ENCODE measurements at places on chromosomes 3 and 15.

GRCh38 chr3:120147072-120147871 is 53.0 kb upstream of the GSK3B start:
- H3K27me3 ChIP-seq, result no peaks in the 10 kb centered on the region
- no peak overlapping the region for H3K4me3 ChIP-seq
- H3K27ac ChIP-seq, result no peak overlapping the region
- no peaks in the 10 kb centered on the region for H3K36me3 ChIP-seq
- DNase-seq, result peak; percentile 64

- no peak for DNase-seq
- H3K36me3 ChIP-seq, result peaks cover 28% of the 10 kb centered on the region
- H3K4me1 ChIP-seq, result peaks cover 68% of the 10 kb centered on the region
- peak overlapping the region; percentile 85 for H3K27ac ChIP-seq
- H3K4me3 ChIP-seq, result no peak overlapping the region
These were observed 15.7 kb downstream of the KLHL6 start for GRCh38 chr3:183539811-183540210.

DNA sequence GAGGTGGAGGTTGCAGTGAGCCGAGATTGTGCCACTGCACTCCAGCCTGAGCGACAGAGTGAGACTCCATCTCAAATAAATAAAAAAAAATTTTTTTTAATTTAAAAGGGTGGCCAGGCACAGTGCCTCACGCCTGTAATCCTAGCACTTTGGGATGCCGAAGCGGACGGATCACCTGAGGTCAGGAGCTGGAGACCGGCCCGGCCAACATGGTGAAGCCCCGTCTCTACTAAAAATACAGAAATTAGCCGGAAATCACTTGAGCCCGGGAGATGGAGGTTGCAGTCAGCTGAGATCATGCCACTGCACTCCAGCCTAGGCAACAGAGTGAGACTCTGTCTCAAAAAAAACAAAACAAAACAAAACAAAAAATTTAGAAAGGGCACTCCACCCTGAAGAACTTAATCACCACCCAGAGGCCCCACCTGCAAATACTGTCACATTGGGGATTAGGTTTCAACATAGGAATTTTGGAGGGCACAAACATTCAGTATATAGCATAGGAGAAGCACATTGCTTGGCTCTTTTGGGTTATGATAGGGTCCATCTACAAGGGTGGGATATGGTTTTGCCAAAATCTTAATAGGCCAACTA is 7.1 kb upstream of the YEATS2 start:
- H3K4me1 ChIP-seq, result no peaks in the 10 kb centered on the region
- peaks cover 5% of the 10 kb centered on the region for H3K27me3 ChIP-seq
- H3K36me3 ChIP-seq, result no peaks in the 10 kb centered on the region
- no peak overlapping the region for H3K27ac ChIP-seq
- no peak overlapping the region for H3K4me3 ChIP-seq

DNA sequence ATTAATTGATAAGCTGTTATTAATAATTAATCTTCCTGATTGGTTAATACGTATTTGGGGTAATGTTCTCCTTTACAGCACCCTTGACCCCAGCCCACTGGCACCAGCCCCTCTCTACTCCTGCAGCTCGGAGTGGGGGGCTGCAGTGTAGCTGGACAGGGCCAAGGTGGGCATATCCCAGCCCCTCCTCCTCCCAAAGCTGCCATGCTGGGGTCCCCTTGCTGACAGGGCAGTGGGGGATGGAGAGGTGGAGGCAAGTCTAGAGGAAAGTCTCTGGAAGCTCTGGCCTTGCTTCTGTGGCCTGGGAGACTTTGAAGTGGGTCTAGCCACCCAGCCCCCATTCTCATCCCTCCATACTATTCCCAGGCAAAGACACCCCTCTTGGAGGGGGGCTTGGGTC is 35.8 kb downstream of the HCN4 start:
- H3K27ac ChIP-seq, result no peak overlapping the region
- H3K36me3 ChIP-seq, result no peaks in the 10 kb centered on the region
- no peaks in the 10 kb centered on the region for H3K27me3 ChIP-seq
- no peak for DNase-seq

- no peak for DNase-seq
- no peak overlapping the region for H3K4me3 ChIP-seq
- H3K27ac ChIP-seq, result no peak overlapping the region
- no peaks in the 10 kb centered on the region for H3K4me1 ChIP-seq
- no peaks in the 10 kb centered on the region for H3K36me3 ChIP-seq
- no peaks in the 10 kb centered on the region for H3K27me3 ChIP-seq
These were observed 101.7 kb downstream of the DCLK3 start for GRCh38 chr3:36662626-36663025.

- H3K27ac ChIP-seq, result no peak overlapping the region
- H3K27me3 ChIP-seq, result peaks cover 15% of the 10 kb centered on the region
- H3K36me3 ChIP-seq, result no peaks in the 10 kb centered on the region
- H3K4me3 ChIP-seq, result peak overlapping the region; percentile 50
- DNase-seq, result no peak
These were observed 159.6 kb upstream of the KCNH8 start for GRCh38 chr3:18988614-18989229.

- no peak overlapping the region for H3K27ac ChIP-seq
- H3K36me3 ChIP-seq, result no peaks in the 10 kb centered on the region
- peaks cover 5% of the 10 kb centered on the region for H3K27me3 ChIP-seq
- no peak for DNase-seq
These were observed 10.0 kb upstream of the CAV3 start for GRCh38 chr3:8723612-8724011.

- DNase-seq, result peak; percentile 53
- H3K4me3 ChIP-seq, result peak within 1 kb of the TSS; percentile 94
- H3K27ac ChIP-seq, result peak within 1 kb of the TSS; percentile 77
- H3K4me1 ChIP-seq, result peaks cover 33% of the 10 kb centered on the region
- peaks cover 11% of the 10 kb centered on the region for H3K36me3 ChIP-seq
- H3K27me3 ChIP-seq, result peaks cover 68% of the 10 kb centered on the region
These were observed at the start of gene MYO1E for GRCh38 chr15:59372352-59373211. TSS of gene MYO1E (minus strand) at chr15:59372871. CDS start at chr15:59372500, 371 bp downstream.

GRCh38 chr15:70588613-70589012 is 174.7 kb downstream of the UACA start:
- H3K4me3 ChIP-seq, result no peak overlapping the region
- H3K27ac ChIP-seq, result no peak overlapping the region

DNA sequence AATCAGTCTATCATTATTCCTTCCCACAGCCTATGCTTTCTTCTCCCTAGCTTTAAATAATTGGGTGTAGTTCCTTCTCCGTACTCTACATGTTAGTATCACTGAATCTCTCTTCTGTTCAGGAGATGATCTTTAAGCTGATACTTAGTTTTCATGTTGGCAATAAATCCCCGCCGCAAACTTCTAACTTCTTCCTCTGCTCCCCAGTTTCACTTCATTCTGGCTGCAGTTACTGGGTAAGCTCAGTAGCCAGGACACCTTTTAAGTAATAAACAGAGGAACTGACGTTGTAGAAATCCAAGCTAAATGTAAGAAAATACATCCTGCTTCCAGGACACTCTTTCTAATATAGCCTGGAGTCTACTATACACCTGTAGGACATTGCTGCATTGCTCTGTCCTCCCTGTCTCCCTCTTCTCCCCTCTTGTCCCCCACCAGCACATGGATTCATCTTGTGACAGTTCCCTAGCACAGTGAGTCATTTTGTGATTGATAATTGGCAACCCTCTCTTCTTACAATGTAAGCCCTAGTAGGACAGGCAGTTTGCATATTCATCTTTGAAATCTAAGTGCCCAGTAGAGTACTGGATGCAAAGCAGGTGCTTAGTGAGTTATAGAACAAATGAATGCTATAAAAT is 598.2 kb downstream of the UNC13C start:
- no peak for DNase-seq
- no peaks in the 10 kb centered on the region for H3K27me3 ChIP-seq
- no peaks in the 10 kb centered on the region for H3K36me3 ChIP-seq
- no peaks in the 10 kb centered on the region for H3K4me1 ChIP-seq

- no peak overlapping the region for H3K27ac ChIP-seq
- no peaks in the 10 kb centered on the region for H3K27me3 ChIP-seq
- DNase-seq, result no peak
These were observed 568.7 kb upstream of the UBE2E2 start for GRCh38 chr3:22634433-22634832.

- no peak overlapping the region for H3K4me3 ChIP-seq
- H3K4me1 ChIP-seq, result no peaks in the 10 kb centered on the region
- peak; percentile 35 for DNase-seq
- H3K36me3 ChIP-seq, result no peaks in the 10 kb centered on the region
- H3K27me3 ChIP-seq, result peaks cover 84% of the 10 kb centered on the region
These were observed 34.8 kb upstream of the RPL32 start for GRCh38 chr3:12875857-12876836.

GRCh38 chr3:144774897-144775296 is 803.3 kb downstream of the DIPK2A start:
- no peak overlapping the region for H3K27ac ChIP-seq
- no peaks in the 10 kb centered on the region for H3K36me3 ChIP-seq
- DNase-seq, result no peak
- H3K4me3 ChIP-seq, result no peak overlapping the region
- no peaks in the 10 kb centered on the region for H3K27me3 ChIP-seq

DNA sequence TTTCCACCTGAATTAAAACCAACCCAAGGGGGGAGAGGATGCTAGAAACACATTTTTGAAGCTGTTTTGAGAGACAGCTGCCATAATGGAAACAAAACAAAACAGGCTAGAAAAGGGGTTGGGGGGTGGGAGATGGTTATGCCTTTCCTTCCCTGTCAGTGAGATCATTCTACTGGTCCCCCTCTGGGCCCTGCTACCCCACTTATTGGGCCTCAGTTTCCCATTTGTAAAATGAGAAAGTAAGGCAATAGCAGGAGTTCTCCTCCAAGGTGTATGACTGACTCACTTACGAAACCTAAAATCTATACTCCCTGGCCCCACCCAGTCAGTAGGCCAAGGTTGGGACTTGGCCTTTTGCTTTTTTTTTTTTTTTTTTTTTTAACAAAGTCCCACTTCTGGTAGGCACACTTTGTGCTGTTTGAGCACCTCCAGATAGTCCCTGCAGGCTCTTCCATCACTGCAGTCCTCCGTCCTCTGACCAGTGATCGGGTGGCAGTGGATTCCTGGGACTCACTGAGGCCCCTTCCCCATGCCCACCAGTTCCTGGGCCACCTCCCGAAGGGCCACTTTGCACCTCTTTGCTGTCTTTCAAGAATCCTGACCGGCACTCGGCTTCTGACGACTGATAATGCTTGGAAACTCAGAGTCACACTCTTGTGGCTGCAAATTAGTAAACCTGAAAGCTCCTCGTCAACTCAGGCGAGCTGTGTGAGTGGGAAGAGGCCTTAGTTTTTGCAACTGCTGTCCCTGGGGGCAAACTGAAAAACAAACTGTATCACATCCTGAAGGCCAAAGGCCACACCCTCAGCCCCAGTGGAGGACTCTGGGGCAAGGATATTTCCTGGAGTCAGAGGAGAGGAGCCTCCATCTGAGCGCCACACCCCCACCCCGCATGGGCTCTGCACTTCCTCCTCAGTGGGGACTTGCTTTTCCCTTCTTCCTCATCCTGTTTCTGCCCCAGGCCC is 6.7 kb upstream of the PSTPIP1 start:
- no peaks in the 10 kb centered on the region for H3K27me3 ChIP-seq
- H3K27ac ChIP-seq, result peak overlapping the region; percentile 95
- no peaks in the 10 kb centered on the region for H3K36me3 ChIP-seq
- peak overlapping the region; percentile 24 for H3K4me3 ChIP-seq
- DNase-seq, result peak; percentile 67
- H3K4me1 ChIP-seq, result peaks cover 63% of the 10 kb centered on the region

GRCh38 chr3:10781981-10782380 is 34.0 kb upstream of the SLC6A11 start:
- no peaks in the 10 kb centered on the region for H3K36me3 ChIP-seq
- DNase-seq, result no peak
- no peak overlapping the region for H3K4me3 ChIP-seq
- H3K27me3 ChIP-seq, result peaks cover 8% of the 10 kb centered on the region

DNA sequence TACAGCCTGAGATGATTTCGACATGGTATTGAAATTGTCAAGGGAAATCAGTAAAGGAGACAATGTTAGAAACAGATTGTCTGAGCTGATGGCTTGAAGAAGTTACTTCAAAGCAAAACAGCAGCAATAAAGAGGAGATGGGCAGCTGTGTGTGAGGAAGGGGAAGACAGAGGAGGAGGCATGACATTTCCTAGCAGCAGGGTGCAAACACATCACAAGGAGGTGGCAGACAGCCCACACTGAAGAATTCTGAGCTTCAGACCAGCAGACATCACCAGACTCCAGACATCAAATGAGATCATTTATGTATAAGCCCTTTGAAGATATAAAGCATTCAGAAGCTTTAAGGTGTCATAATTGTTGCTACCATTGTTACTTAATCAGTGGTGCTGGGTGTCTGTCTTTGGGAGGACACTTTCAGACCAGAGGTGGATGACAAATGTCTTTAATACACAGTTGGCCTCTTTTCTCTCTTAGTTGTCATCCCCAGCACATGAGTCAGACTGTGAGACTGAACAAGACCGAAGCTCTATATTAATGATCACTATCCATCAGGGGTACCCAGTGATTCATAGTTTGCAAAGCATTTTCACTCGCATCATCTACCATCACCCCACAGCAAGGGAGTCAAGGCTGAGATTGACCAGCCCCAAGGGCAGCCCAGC is 203.9 kb downstream of the MINAR1 start:
- H3K27ac ChIP-seq, result no peak overlapping the region
- H3K4me3 ChIP-seq, result no peak overlapping the region
- no peak for DNase-seq
- H3K4me1 ChIP-seq, result no peaks in the 10 kb centered on the region
- H3K36me3 ChIP-seq, result no peaks in the 10 kb centered on the region

DNA sequence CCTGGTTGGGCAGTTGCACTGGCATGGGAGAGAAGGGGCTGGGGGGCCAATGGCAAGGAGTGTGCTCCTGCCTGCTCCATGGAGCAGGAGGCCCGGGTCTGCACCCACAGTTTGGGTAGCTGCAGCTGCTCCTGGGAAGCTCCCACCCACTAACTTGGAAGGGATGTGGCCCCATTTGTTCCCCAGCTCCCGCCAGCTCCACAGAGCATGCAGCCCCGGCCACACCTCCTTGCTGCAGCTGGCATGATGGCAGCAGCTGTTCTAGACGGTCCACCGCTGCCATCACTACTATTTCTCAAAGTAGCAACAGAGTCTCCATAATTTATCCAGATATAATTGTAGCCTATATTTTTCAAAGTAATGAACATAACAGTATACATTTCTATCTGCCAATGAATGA is 65.8 kb downstream of the PIK3CB start:
- H3K4me1 ChIP-seq, result peaks cover 11% of the 10 kb centered on the region
- DNase-seq, result no peak
- H3K27ac ChIP-seq, result no peak overlapping the region
- H3K4me3 ChIP-seq, result no peak overlapping the region
- no peaks in the 10 kb centered on the region for H3K27me3 ChIP-seq

DNA sequence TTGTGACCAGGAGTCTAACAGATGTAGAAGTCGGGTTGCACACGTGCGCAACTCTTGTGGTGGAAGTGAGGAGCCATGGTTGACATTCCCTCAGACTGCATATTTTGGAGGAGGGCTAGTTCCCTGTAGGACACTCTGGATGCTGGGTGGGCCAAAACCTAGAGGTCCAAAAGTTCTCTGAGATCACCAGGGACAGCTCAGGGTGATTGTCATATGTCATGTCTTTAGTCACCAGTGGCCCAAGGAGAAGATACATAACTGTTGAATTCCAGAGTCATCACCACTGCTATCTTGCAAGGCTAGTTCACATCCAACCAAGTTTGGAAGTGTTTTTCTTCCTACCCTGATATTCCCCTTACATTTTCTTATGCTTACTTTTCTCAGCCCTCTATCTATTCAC is 95.2 kb upstream of the C3orf80 start:
- peaks cover 8% of the 10 kb centered on the region for H3K27me3 ChIP-seq
- H3K27ac ChIP-seq, result no peak overlapping the region
- no peak for DNase-seq

- H3K27ac ChIP-seq, result no peak overlapping the region
- H3K36me3 ChIP-seq, result peaks cover 46% of the 10 kb centered on the region
- no peak for DNase-seq
- H3K4me3 ChIP-seq, result no peak overlapping the region
- H3K4me1 ChIP-seq, result no peaks in the 10 kb centered on the region
These were observed 27.0 kb upstream of the ITPKA start for GRCh38 chr15:41466711-41467110.
